ENCODE measurements at places on chromosomes 12 and 14.

GRCh38 chr14:37230551-37231194 is 32.9 kb downstream of the MIPOL1 start:
- peak; percentile 69 for DNase-seq

DNA sequence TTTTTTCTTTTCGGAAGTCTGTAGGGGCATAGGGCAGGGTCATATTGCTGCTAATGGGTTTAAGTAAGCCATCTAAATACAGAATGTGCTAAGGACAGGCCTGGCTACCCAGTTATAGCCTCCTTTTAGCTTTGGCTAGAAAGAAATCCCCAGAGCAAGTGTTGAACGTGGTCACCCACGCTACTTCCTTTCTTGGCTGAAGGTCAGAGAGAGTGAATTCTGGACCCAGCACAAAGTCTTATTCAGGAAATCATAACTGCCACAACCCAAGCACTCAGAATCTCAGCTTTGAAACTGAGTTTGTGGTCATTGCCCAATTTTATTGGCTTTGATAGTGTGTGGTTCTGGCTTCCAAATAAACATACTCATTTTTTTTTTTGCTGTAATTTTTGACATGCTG is 542.1 kb upstream of the ATP2B1 start:
- DNase-seq = no peak

DNA sequence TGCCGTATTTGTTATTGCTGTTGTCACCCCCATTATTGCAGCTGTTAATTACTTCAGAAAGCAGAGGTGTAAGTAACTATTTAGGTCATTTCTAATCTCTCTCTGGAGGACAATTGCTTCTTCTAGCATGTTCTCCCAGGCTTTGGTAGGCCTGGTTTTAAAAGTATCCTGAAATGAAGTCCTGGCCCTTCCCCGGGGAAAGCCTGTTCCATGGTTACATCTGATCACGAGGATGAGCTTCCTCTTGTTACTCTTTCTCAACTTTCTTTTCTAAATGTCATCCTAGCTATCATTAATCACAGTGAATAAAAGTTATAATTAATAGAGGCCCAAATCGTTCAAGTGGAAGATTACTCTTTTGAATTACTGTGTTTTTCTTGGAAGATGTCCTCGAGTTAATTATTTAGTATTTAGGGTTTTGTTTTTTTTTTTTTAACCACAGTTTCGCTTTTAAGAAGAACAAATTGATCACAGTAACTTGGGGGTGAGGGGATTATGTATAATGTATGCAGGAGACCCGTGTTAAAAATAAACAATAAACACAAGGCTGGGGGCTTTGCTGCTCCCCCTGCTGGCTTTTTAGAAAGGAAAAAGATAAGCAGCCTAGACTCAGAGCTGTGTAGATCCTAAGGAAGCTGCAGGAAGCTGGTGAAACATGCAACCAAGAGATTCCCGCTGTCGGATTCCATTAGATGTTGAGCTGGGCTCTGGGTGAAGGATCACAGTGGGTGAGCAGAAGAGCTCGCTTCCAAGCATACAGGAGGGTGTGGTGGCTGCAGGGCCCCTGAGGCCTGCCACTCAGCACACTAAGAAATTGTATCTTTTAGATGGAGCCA is 420.1 kb downstream of the FUT8 start:
- DNase-seq = peak; percentile 30

GRCh38 chr14:69331206-69331605 is 66.9 kb downstream of the ERH start:
- no peak for DNase-seq

- DNase-seq = no peak
Observed at GRCh38 chr14:34851395-34851794, 23.8 kb downstream of the BAZ1A start.

DNA sequence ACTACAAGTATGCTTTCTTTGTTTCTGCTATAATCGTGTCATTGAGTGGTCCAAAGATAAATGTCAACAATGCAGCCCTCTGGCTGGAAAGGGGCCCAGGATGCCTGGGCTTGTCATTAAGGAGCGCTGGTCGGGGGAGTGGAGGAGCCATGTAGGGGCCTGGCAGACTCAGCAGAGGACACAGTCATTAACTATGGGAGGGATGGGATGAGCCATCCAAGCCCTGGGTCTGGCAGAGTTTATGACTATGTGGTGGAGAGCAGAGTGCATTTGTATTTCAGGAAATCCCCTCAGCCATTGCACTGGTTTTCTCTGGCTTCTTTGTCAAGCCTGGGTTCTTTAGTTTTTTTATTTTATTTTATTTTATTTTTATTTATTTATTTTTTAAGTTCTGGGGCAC is 243.1 kb downstream of the C12orf75 start:
- no peak for DNase-seq

DNA sequence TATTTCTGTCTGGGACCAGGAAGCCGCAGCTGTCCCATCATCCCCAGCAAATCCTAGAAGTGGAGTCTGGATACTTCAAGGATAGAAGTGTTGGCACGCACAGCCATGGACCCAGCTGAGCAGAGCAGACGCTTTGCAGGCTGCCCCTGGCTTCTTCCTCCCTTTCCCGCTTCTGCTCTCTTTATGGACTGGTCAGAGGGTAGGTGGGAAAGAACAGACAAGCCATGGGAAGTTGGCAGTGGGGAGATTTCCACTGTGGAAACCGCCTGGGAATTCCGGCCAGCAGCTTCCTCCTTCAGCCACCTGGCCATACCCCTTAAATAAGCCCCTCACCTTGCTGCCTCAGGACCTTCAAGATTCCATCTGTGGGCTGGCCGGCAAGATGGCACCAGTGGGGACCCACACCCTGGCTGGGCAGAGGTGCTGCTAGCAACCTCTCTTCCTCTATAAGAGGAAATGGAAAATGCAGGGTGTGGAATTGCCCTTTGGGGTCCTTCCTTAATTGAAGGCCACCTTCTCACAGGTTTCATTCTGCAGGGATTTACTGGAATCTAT is 20.6 kb downstream of the OTUB2 start:
- DNase-seq = no peak

- no peak for DNase-seq
Observed at GRCh38 chr14:51908086-51908485, 47.7 kb downstream of the GNG2 start.
